ENCODE measurements at places on chromosomes 12 and 14.

DNA sequence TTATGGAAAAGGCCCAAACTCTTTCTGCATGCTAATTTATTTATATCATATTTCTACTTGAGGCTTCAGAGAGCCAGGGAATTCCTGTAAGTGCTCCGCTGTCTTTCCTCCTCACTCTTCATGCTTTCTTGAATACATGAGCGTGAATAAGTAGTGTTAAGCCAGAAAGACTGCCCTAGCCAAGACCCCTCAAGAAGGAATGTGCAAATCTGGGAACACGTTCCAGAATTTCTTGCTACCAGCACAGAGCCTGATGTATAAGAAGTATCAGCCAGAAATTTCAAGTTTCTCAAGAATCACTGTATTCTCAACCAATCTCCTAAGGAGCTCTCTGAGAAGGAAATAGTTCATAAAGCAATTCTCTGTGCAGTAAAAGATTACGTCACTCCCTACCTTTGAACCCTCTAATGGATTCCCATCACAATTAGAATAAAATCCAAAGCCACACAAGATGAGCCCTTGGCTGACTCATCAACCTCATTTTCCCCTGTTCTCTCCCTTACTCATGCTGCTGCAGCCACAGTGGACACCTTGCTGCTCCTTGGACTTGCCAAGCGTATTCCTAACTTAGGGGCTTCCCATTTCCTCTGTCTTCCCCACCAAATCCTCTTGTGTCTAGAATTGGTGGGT, 6.9 kb upstream of the TSPAN8 start:
- DNase-seq = no peak

- no peak for DNase-seq
Measured at GRCh38 chr12:6204533-6205143, 4.4 kb downstream of the CD9 start.

- DNase-seq = no peak
Measured at GRCh38 chr12:33054371-33054770, 157.8 kb upstream of the PKP2 start.

- peak; percentile 83 for DNase-seq
Measured at GRCh38 chr12:113065126-113066007, 8.8 kb downstream of the DTX1 start.

DNA sequence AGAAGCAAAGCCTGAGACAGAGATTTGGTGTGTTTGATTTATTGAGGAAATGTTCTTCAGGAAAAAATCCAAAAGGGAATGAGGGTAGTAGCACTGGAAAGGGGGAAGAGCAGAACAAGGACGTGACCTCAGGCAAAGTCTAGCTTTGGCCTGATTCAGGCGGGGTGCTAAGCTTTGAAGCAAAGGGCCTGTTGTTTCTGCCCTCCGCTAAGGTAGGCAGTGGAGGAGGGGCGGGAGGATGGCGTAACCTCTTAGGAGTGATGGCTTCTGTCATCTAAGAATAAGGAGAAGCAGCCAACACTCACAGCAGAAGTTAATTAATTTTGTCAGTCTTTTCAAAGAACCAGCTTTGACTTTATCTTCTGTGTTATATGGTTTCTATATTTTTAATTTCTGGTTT, 20.4 kb downstream of the ABHD12B start:
- no peak for DNase-seq

DNA sequence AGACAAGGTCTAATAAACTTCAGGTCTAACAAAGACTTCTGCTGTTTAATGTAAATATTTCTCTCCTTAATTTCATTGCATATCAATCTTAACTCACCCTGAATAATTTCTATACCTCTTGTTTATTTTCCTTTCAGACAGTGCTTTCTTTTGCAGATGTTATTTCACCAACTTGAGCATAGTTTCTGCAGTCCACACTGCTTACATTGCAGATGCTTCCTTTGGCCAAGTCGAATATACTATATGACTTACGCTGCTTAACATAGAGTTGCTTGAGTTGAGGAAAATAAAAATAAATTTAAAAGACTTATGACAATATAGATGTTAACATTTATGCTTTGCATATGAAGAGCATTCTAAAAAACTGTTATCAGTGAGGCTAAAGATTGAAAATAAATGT, 217.7 kb downstream of the PTPRO start:
- no peak for DNase-seq

DNA sequence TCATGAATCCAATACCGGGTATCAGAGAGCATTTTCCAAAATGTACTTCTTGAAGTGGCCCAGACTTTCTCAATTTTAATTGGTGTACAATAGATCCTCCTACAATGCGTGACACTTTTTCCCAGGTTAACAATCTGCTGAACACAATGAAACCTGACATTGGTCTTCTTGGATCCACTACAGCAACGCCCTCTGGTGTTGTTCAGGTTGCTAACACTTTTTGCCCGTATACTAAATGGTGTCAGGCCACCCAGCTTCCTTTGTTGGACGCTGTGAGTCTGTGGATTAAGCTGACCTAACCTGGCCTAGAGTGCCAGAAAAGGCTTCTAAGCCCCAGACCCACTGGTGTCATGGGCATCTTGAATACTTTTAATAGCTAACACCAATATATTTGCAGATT, 89.2 kb downstream of the KCNK10 start:
- no peak for DNase-seq

DNA sequence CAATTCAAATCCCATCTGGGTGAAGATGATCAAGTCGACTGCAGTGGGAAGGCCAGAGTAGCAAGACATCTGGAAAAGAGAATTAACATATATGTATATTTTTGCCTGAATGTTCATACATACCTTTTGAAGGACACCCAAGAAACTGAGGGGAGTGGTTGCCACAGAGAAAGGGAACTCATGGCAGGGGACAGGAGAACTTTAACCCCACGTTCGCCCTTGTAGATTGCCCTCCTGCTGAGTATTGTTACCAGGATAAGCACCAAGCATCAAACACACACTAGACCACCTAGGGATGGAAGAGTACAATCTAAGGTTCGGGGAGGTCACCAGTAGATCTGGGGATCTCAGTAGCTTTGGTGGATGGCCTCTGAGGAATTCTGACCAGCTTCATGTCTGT, 9.7 kb downstream of the KRT1 start:
- DNase-seq = no peak

DNA sequence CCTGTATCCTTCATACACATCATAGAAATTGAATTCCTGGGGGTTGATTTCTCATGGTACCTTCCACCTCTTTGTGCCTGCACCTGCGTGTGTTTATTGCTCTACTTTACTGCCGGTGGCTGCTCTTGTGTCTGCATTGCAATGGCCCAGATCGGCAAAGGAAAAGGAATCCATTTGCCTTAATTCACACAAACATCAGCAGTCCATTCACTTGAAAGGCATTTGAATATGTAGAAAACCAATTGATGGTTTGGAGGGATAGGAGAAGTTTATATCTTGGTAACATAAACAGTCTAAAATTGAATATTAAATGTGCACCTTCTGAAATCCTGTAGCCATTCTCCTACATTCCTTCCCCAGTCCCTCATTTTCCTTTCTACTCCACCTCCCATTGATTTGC, 74.0 kb downstream of the SNAPC1 start:
- DNase-seq = no peak

DNA sequence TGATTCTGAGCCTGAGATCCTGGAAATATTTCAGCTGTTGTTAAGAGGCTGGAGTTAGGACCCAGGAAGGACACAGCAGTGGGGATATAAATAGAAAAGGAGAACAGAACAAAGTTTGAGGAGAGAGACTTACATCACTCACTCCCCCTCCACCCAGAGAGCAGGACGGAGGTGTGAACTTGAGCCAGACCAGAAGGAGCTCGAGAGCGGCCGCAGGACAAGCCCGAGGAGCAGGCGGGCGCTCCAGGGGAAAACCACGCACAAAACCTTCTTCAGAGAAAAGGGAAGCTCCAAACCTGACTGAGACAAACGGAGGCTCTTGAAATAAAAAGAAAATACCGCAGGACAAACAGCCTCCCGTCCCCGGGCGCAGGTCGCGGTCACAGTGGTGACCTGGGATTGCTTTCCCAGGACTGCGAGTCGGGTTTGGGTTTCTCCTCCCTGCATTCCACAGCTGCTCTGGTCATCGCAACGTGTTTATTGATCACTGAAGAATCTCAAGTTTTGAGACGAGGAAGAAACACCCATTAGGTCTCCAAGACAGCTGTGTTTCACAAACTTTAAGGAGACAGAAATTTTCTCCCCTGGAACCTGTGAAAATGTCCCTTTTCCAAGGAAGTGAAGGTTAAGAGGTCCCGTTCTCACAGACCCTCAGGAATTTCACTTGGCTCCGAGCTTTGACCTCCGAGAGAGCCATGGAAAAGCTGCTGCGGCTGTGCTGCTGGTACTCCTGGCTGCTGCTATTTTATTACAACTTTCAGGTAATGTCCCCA, at the start of gene ADGRD1:
Gene ADGRD1, plus strand, starts transcription at position 137 of the 773 bp plus-strand sequence. Its CDS starts 559 bp downstream, at position 696.
- no peak for DNase-seq

GRCh38 chr14:23454445-23454856, 15.1 kb upstream of the NGDN start:
- DNase-seq = no peak

DNA sequence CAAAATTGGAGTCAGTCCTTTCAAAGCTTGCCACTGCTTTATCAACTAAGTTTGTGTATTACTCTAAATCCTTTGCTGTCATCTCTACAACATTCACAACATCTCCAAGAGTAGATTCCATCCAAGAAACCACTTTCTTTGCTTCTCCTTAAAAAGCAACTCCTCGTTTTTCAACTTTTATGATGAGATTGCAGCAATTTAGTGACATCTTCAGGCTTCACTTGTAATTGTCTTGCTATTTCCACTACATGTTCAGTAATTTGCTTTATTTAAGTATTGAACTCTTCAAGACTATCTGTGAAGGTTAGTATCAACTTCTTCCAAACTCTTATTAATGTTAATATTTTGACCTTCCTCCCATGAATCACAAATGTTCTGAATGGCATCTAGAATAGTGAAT, 747.9 kb downstream of the TMTC2 start:
- no peak for DNase-seq

GRCh38 chr14:90023176-90023896, 38.5 kb upstream of the KCNK13 start:
- DNase-seq = no peak

GRCh38 chr12:93621986-93622385, 49.5 kb downstream of the SOCS2 start:
- no peak for DNase-seq

DNA sequence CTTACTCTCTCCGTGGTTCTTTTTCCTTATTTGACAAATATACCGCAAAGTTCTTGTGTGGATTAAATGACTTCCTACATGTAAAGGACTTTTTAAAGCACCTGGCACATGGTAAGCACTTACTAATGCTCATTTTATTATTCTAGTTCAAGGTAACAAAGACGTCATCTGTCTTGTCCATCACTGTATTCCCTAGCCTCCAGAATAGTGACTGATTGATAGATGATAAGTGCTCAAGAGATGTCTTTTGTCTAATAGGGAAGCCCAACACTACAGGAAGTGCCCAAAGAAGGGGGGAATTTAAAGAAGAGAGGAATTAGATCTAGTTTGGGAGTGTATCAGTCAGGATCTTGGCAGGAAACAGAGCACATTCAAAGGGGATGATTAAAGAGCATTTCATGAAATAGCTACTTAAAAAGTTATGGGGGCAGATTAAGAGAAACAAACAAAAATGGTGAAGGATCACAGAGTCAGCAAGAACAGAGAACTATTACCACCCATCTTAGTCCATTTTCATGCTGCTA, 151.9 kb downstream of the GXYLT1 start:
- no peak for DNase-seq

DNA sequence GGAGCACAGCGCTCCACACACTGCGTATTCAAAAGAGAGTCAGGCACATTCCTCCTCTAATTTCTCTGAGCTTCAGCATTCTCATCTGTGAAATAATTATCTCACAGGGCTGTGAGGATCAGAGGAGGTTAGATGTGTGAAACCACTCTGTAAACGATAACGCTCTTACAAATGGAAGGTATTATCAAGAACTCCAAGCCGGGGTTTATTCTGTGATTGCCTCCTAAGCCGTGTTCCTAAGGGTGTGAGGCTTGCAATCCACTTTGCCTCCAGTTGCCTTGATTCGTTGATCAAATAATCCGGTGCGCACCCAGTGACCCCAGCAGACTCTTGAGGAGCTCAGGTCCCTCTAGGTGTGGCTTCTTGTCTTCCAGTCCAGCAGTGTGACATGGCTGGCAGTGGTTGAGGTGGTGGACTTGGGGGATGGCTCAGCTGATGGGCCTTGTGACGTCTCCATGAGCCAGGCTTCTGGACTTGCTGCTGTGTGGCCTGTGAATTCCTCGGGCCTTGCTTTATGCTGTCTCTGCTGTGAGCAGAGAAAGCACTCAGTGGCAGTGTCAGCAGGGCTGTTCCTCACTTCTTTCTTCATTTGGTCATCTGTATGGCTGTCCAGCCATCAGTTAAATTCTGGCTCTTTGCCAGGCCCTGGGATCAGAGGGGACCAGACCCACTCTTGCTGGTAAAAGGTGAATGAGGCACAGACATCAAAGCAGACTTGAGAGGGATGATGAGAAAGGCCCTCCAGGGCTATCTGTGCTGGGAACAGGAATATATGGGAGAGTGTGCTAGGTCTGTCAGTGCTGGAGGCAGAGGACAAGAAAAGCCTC, 71.0 kb downstream of the SLC25A47 start:
- DNase-seq = peak; percentile 44

- DNase-seq = no peak
Measured at GRCh38 chr12:74619884-74620283, 82.2 kb downstream of the ATXN7L3B start.

GRCh38 chr14:20970647-20970982, 15.3 kb downstream of the RNASE2 start:
- no peak for DNase-seq

GRCh38 chr12:75389061-75389460, 1.8 kb upstream of the GLIPR1L2 start:
- DNase-seq = no peak

GRCh38 chr12:100661300-100661951, 87.9 kb downstream of the GAS2L3 start:
- no peak for DNase-seq

DNA sequence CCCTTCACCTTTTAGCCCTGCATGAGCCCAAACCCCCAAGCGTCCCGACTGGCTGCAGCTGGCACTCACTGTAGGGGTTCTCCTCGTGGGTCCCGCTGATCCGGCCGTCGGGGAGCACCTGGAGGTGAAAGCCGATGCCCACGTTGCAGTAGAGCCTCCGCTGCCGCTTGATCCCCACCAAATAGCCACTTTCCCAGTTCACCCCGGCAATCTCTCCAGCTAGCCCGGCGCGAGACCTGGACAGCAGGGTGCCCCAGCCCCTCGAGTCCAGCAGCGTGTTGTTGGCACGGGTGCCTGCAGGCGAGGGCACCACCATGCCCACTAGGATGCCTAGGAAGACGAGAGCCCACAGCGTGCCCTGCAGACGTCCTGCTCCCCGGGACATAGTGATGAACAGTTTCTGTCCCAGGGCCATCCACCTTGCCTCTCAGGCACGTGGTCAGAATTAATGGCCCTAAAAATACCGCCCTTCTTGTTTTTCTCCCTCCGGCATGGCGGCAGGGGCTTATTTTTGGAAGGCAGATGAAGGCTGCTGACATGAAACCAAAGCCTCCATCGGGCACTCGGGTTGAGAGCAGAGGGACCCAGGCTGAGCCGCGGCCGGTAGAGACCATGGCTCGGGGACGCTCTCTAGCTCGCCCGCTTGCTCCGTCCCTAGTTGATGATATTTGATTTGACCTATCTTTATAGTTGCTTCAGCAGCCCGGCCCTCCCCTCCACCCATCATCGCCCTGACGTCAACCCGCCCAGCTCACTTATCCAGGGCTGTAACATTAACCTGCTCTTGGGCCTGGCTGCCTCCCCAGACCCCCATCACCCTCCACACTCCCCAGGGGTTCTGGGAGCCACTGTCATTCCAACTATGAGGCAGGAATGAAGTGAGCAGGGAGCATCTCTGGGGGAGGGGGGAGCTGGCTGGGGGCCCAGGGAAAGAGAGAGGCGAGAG, at the start of gene FGF6:
Gene FGF6, minus strand, starts transcription at position 660 of the 946 bp plus-strand sequence. Its CDS starts 245 bp downstream, at position 415.
- DNase-seq = peak; percentile 51

All from spleen (tissue), 13 donors.